ENCODE measurements at places on chromosomes 16 and 17. TPM values are rescaled to one million over a fixed set of nuclear protein-coding genes. Genes with fewer than 3 reads are reported as not detected.

Gene ARHGAP23
- 0.24 TPM for total RNA-seq

Gene NKD1
- total RNA-seq: 0.44 TPM

Gene KRTAP16-1
- not detected for total RNA-seq

GRCh38 chr16:86740906-86741799 lies 162.8 kb downstream of the FOXL1 start:
- no peak overlapping the region for H3K4me3 ChIP-seq
- peaks cover 28% of the 10 kb centered on the region for H3K27me3 ChIP-seq
- H3K4me1 ChIP-seq: peaks cover 13% of the 10 kb centered on the region
- no peak for DNase-seq

DNA sequence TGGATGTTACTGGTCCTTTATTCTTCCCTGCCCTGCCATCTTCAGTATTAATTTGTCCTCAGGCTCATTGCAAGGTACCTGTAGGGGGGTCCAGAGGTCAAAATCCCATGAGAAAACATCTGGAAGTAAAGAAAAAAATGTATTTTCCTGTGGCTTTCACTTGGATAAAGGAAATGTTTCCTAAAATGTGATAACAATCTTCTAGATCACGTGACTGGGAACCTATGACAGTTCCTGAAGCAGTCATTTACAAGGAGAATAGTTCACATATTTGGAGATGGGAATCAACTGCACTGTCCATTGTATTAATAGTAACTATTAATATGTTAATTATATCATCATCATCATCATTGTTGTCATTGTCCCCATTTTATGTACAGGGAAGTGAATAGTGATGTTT lies 915.1 kb upstream of the EEF2KMT start:
- no peaks in the 10 kb centered on the region for H3K4me1 ChIP-seq
- H3K4me3 ChIP-seq: no peak overlapping the region
- H3K36me3 ChIP-seq: no peaks in the 10 kb centered on the region
- no peaks in the 10 kb centered on the region for H3K27me3 ChIP-seq
- no peak overlapping the region for H3K27ac ChIP-seq

DNA sequence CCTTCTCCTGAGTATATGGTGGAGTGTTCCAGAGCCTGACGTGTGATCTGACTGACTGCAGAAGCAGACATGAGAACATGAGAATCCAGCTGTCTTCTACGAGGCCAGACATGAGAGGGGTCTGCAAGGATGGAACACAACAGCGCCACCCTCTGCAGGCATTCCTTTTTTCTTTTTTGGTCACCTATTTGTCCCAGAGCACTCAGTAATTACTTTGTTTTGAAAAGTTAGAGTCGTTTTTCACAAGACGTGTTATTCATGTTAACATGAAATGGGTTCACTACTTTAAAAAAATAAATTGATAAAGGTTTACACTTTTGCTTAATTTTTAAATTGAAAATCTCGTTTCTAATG lies 43.8 kb upstream of the ATP2A3 start:
- no peak overlapping the region for H3K4me3 ChIP-seq
- DNase-seq: peak; percentile 18
- no peaks in the 10 kb centered on the region for H3K27me3 ChIP-seq
- H3K36me3 ChIP-seq: peaks cover 33% of the 10 kb centered on the region

GRCh38 chr17:44979426-44979995 lies 11.4 kb upstream of the C1QL1 start:
- H3K36me3 ChIP-seq: no peaks in the 10 kb centered on the region
- no peak overlapping the region for H3K4me3 ChIP-seq
- H3K27me3 ChIP-seq: peaks cover 32% of the 10 kb centered on the region
- no peaks in the 10 kb centered on the region for H3K4me1 ChIP-seq
- DNase-seq: no peak

DNA sequence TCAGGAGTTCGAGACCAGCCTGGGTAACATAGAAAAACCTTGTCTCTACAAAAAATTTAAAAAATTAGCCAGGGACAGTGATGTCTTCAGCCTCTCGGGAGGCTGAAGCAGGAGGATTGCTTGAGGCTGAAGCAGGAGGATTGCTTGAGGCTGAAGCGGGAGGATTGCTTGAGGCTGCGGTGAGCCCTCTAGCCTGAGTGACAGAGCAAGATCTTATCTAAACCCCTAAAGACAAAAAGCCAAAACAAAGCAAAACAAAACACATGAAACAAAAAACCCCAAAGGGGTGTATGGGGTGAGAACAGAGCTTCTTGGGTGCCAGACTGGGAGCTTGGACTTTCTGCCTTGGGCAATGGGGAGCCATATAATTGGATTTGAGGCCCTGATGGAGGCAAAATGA lies 2.6 kb downstream of the SPNS3 start:
- H3K4me1 ChIP-seq: peaks cover 49% of the 10 kb centered on the region
- DNase-seq: peak; percentile 53
- peak overlapping the region; percentile 54 for H3K4me3 ChIP-seq
- peaks cover 31% of the 10 kb centered on the region for H3K36me3 ChIP-seq
- no peaks in the 10 kb centered on the region for H3K27me3 ChIP-seq

DNA sequence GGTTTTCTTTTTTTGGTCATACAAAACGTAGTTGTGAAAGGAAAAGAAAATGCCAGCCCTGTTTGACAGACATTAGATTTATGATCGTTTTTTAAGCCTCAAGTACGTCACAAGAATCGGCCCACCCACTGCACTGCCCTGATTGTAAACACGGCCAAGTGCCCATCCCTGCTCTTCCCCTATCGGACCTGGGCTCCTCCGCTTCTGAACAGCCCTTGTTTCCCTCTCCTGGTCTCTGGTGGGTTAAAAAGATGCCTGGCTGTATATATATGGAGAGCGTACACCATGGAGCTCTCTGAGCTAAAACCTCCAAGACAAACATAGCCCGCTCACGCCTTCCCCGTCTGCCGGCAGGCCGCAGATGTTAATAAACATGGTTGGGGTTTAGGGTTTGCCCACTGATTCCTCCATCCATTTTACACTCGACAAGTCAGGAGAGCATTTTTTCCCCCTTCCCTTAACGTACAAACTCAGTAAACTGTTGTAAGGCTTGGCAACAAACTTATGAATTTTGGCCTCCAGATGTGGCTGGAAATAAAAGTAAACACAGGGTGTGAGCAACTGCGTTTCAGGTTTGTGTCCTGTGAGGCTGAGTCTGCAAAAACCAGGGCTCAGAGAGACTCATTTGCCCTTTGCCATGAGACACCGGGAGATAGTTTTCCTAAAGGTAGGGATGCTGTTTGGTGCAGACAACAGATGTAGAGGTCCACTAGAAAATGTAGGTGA lies 325.9 kb downstream of the SOX9 start:
- no peaks in the 10 kb centered on the region for H3K4me1 ChIP-seq
- H3K36me3 ChIP-seq: no peaks in the 10 kb centered on the region
- DNase-seq: no peak
- H3K27me3 ChIP-seq: no peaks in the 10 kb centered on the region
- H3K27ac ChIP-seq: no peak overlapping the region
- no peak overlapping the region for H3K4me3 ChIP-seq

DNA sequence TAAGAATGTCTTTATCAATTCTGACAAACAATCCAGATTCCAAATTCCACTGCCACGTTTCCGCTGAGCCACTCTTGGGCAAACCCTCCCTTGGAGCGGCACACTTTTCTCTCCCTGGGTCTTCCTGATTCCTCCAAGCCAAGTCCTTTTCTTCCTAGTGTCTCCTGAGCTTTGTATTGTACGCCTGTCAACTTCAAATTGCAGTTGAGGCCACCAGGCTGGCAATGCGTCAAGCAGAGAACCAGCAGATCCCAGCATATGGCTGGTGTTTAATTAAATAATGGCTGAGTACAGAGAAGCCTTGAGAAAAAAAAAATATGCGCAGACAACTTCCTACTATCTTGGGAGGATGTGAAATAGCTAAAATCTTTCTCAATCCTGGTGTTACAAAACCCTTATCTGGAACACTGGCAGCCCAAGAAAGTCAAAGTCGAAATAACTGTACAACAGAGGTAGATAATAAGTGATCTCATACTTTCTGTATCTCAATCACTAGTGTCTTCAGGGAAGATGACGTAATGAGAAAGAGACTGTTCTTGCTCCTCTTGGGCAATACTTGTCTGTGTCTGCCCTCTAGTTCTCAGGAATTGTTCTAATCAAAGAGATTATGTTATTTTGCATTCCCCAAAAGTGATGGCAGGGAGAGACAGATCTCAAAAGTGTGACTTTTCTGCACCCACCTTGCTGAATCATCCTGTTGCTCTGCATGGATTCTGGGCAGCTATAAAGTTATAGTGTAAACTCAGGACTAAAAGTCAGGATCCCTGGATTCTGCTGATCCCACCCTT lies 15.0 kb downstream of the SMIM36 start:
- no peaks in the 10 kb centered on the region for H3K36me3 ChIP-seq
- H3K4me3 ChIP-seq: no peak overlapping the region
- no peak for DNase-seq
- H3K4me1 ChIP-seq: no peaks in the 10 kb centered on the region
- H3K27me3 ChIP-seq: peaks cover 17% of the 10 kb centered on the region

- no peak overlapping the region for H3K4me3 ChIP-seq
- peaks cover 3% of the 10 kb centered on the region for H3K27me3 ChIP-seq
- peaks cover 34% of the 10 kb centered on the region for H3K4me1 ChIP-seq
- H3K36me3 ChIP-seq: peaks cover 19% of the 10 kb centered on the region
- H3K27ac ChIP-seq: no peak overlapping the region
These were observed 3.8 kb downstream of the PRR29 start for GRCh38 chr17:64001763-64002529.

DNA sequence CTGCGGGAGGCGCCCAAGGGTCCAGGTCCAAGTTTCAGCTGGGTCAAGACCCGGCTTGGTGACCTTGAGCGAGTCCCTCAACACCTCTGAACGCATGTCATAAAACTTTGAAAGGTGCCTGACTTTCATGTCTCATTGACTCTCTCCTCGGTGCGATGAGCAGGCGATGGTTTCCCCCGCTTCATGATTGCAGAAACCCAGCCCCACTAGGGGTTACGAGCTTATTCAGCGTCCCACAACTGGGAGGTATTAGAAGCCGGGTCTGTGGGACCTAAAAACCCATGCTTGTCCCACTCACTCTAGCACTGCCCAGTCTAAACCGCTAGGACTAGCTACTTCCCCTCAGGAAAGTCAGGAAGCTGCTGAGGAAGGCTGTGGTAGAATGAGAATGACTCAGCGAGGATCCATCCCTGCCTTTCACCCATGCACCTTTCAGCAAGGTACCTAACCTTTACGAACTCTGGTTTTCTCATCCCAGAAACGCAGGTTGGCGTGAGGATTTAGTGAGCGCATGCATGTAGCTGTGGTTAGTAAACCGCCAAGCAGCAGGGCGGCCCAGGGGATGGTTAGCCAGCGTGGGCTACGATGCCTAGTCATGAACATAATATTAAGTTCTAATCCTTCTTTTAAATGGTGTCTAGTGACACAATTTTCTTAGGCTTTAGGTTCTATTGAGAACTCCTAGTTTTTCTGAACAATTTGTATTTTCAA lies 26.2 kb upstream of the RFFL start:
- H3K36me3 ChIP-seq: peaks cover 5% of the 10 kb centered on the region
- H3K27ac ChIP-seq: peak overlapping the region; percentile 95
- H3K27me3 ChIP-seq: no peaks in the 10 kb centered on the region
- H3K4me1 ChIP-seq: peaks cover 45% of the 10 kb centered on the region

- no peaks in the 10 kb centered on the region for H3K4me1 ChIP-seq
- H3K27me3 ChIP-seq: no peaks in the 10 kb centered on the region
- H3K27ac ChIP-seq: no peak overlapping the region
- peaks cover 59% of the 10 kb centered on the region for H3K36me3 ChIP-seq
- no peak overlapping the region for H3K4me3 ChIP-seq
These were observed 10.2 kb upstream of the TXNDC11 start for GRCh38 chr16:11752856-11753255.

DNA sequence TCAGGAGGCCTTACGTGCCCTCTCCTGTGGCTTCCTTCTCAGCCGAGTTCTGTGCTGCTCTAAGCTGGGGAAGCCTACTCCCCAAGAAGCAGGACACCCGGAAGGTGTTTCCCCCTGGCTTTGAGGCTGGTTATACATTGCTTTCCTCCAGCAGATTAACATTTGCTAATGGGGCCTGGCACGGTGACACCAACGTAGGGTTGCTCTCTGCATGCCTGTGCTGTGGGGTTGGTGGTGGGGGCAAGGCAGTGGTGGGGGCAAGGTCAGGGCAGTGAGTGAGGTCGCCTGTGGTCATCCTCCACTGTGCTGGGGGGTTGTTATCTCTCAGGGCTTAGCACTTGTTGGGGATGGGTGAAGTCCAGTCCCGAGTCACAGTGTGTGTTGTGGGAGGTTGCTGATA lies 4.2 kb downstream of the USP6 start:
- H3K4me3 ChIP-seq: no peak overlapping the region
- peaks cover 3% of the 10 kb centered on the region for H3K4me1 ChIP-seq
- no peak overlapping the region for H3K27ac ChIP-seq
- H3K27me3 ChIP-seq: peaks cover 59% of the 10 kb centered on the region
- no peak for DNase-seq
